ENCODE measurements at places on chromosomes 5 and 9.

GRCh38 chr9:80376180-80376579 is 804.4 kb downstream of the TLE4 start:
- no peak for DNase-seq

GRCh38 chr9:108515856-108516255 is 339.9 kb downstream of the ACTL7B start:
- DNase-seq: no peak

- DNase-seq: no peak
Observed at GRCh38 chr9:92639791-92640271, 30.1 kb downstream of the IPPK start.

GRCh38 chr9:34016149-34016548 is 32.5 kb downstream of the UBAP2 start:
- no peak for DNase-seq

- no peak for DNase-seq
Observed at GRCh38 chr9:79592726-79593493, 21.1 kb downstream of the TLE4 start.

- no peak for DNase-seq
Observed at GRCh38 chr5:131217791-131218190, 46.1 kb upstream of the CDC42SE2 start.

DNA sequence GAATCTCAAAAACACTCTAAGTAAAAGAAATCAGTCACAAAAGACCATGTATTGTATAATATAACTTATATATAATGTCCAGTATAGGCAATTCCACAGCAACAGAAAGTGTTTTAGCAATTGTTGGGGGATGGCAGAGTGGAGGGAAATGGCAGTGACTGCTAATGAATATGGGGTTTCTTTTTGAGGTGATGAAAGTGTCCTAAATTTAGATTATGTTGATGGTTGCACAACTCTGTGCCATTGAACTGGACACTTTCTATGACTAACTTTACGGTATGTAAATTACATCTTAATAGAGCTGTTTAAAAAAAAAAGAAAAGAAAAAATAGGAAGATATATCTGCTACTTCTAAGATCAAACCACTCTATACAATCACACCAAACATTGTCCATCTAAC is 124.9 kb upstream of the ZNF462 start:
- no peak for DNase-seq

GRCh38 chr9:27353166-27353473 is 56.2 kb upstream of the EQTN start:
- DNase-seq: no peak

DNA sequence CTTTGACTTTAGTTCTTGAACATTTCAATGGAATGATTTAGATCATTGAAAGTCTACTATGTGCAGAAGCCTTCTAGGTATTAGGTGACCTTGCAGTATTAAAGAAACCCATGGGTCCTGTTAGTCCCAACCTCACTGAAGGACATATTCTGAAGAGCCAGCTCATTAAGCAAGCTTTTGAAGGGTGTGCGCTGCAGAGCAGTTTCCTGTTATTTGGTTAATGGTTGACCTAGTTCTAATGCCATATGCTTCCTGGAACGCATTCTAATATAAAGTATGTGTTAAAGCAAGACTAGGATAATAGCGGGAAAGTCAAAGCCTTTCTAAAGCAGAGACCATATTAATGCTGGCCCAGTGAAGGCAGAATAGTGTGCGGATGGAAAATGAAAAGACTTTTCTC is 20.1 kb downstream of the ZNF462 start:
- no peak for DNase-seq
